Bone marrow (tissue), 2 donors: ENCODE measurements at places on chromosomes 13 and 19.

DNA sequence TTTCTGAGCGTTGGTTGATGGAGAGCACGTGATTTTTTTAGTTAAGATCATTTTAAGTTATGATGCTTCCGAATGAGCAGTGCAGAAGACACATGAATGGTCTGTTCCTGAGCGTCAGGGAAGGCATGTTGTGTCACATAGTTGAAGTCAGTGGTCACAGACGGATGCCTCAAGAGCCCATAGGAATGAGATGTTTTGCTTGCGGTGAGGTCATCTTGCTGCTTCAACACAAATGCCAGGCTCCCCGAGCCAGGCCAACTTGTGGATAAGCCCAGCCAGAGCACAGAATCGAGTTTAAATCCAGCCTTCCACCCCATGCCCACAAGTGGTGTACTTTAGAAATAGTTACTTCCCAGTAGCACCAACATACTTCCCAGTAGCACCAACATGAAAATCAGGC lies 5.4 kb downstream of the UPF3A start:
- no peak for DNase-seq

- no peak for DNase-seq
These were observed 2.2 kb upstream of the TMEM161A start for GRCh38 chr19:19140476-19140875.

GRCh38 chr13:52955472-52955874 lies 73.1 kb upstream of the OLFM4 start:
- no peak for DNase-seq

- DNase-seq, result no peak
These were observed 53.8 kb downstream of the SLC6A16 start for GRCh38 chr19:49271080-49271753.

DNA sequence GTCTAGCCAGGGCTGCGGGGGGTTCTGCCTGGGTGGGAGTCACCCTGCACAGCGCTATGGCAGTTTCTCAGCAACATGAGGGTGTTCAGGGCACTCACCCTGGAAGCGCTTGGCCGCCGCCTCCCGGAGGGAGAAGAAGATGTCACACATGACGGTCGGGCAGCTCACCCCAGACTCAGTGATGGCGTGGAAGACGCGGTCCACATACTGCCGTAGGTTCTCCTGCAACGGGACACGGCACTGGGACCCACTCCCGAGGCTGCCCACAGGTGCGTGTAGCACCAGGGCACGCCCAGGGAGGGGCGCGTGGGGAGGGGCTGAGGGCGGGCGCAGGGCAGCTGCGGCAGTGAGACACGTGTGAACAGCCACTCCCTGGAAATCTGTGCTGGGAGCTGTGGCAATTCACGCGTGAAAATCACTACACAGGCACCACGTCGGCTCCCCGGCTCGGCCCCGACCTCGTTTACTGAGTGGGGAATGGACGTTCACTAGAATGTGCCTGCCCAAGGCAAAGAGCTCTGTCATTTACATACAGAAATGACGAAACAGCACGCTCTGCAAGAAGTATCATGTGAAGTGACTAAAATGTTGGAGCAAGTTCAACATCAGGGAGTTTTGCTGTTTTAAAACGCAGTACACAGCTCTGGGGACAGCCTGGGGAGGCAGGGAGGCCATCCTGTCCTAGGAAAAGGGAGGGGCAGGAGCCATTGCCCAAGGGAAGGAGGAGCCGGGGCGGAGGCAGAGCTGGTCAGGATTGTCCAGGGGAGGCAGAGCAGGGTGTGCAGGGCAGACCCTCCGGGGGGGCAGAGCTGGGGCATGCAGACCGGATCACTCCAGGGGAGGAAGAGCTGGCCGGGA lies 41.5 kb upstream of the C13orf46 start:
- no peak for DNase-seq
